Suppressor macrophage treated with lipopolysaccharide for 4 hours (primary cell): ENCODE measurements at places on chromosomes 4 and X.

GRCh38 chr4:2809610-2810180, 16.8 kb downstream of the SH3BP2 start:
- DNase-seq = no peak

- no peak for DNase-seq
Measured at GRCh38 chr4:102400898-102401297, 55.6 kb upstream of the SLC39A8 start.

- no peak for DNase-seq
Measured at GRCh38 chrX:46202733-46203514, 342.3 kb downstream of the ZNF674 start.

DNA sequence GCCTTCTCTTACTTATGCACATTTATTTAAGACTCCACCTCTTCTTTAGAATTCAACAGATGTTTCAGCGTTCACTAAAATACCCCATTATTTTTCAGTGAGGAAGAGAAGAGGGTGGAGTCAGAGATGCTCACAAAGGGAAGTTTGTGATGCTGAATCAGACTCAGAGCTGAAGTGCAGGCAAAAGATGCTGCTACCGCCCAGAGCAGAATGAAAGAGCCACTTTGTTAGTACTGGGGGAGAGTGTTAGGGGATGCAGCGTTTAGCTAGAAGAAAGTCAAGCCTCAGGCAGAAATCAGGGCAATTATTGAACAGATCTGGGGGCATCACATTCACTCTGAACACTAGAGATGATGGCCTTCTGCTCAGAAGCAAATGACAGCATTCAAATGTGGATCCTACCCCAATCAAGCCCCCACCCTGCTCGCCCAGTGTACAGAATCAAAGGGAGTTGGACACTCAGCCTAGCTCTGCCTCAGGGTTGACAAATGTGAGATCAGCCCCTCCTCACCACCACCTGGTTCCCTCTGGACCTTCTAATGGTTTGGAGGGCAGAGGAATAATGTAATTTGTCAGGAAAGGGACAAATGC, 138.3 kb downstream of the UNC5C start:
- DNase-seq = no peak

- no peak for DNase-seq
Measured at GRCh38 chrX:16469870-16470269, 180.1 kb upstream of the S100G start.

DNA sequence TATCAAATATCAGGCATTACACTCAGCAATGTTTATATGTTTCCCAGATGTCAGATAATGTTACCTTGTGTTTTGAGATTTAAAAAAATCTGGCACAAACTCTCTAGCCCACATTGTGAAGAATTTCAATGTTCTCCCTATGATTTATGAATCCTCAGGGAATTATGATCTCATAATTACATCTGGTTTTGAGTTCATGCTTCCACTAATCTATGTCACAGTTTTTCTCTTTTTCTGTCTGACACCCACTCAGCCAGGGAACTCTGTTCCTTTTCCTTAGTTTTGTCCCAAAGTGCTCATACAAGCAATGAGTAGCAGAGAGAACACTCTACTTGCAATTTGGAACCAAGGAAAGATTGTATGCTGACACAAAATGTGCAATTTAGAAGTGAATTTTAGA, 212.1 kb upstream of the POF1B start:
- no peak for DNase-seq

- peak; percentile 70 for DNase-seq
Measured at GRCh38 chr4:169410839-169411770, 140.3 kb upstream of the SH3RF1 start.

DNA sequence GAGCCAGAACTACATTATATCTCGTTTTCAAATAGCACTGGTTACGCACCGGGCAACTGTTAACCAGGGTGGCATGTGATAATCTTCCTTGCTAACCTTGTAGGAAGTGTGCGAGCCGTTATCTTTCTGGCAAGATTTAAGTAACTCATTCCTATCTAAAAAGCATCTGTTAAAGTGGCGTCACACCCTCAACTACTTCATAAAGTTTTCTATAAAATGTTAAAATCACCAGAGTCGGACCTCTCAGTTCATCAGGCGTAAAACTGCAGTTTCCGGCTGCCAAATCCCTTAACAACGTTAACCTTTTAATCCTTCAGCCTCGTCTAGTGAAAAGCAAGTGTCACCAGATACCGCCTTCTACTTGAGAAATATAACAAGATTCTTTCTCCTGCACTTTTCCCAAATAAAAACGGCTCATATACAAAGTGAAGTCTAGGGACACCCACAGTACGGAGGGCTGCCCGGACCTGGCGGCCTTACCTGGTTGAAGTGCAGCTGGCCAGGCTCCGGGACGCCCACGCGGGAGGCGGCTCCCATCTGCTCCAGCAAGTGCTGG, 1.2 kb downstream of the SLC39A8 start:
- DNase-seq = peak; percentile 18

- peak; percentile 67 for DNase-seq
Measured at GRCh38 chrX:154541896-154542722, 4.5 kb downstream of the G6PD start.

- peak; percentile 61 for DNase-seq
Measured at GRCh38 chr4:89368861-89369260, 61.3 kb upstream of the GPRIN3 start.

DNA sequence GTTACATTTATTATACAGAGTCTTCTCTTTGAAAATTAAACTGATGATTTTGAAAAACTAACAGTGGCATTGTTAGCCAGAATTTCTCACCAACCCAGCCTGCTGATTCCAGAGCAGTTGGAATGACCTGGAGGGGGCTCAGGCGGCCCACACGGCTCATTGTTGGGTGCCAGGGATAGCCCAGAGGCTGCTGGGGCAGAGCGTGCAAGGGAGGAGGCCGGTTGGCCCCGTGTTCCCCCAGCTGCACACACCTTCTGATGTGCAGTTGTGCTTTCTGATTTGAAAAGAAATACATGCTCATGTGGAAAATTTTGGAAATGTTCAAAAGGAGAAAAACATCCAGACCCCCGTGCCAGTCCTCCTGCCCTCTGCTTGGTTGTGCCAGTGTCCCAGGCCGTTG, 20.6 kb downstream of the WFS1 start:
- no peak for DNase-seq

DNA sequence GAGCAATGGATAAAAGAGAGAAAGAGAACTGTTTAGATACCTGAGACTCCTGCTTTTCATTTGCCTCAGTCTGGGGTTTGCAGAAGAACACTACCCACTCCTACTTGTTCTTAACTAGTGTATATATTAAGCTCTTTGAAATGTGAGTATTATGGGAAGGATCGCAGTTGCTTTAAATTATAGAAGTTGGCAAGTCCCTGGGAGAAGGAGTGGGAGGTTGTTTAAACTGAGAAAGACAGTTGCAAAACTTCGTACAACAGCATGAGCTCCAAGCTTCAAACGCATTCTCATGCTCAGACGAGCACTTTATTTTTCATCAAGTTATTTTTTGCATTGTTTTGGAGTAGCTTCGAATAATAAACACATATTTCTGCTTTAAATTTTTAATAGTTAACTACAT, 88.1 kb upstream of the C1QTNF7 start:
- DNase-seq = no peak

DNA sequence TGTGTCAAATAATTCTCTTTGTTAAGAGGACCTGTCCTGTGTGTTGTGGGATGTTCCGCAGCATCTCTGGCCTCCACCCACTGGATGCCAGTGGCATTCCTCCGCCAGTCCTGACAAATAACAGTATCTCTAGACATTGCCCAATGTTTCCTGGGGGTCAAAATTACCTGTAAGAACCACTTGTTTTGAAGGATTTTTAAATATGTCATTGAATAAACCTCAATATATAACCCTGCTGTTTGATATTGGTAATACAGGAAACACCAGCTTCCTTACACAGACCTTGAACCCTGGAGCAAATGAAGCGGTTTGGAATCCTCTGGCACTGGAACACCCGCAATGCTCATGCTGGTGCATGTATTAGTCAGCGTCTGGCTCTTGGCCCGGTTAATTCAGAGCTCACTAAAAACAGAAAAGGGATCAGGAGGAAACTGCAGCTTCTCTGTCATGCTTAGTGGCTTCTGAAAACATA, 101.3 kb downstream of the TBL1X start:
- peak; percentile 19 for DNase-seq

DNA sequence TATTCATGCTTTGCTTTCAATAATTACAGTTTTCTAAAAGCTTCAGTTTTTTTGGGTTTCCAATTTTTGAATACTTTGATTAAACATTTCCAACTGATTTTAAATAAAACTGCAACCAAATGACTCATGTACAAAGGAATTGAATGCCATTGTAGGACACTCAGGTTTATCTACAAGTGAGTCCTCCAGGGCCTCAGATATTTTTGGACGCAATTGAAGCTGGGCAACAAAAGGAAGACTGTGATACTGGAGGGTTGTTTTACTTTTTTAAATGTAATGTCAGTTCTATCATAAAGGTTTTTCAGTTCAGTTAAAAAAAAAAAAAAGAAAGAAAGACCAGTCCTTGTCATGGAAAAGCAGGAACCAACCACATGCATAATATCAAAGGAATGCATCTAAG, 64.2 kb downstream of the MAGEA10 start:
- no peak for DNase-seq

- DNase-seq = no peak
Measured at GRCh38 chr4:182225257-182225852, 17.8 kb upstream of the TENM3 start.

DNA sequence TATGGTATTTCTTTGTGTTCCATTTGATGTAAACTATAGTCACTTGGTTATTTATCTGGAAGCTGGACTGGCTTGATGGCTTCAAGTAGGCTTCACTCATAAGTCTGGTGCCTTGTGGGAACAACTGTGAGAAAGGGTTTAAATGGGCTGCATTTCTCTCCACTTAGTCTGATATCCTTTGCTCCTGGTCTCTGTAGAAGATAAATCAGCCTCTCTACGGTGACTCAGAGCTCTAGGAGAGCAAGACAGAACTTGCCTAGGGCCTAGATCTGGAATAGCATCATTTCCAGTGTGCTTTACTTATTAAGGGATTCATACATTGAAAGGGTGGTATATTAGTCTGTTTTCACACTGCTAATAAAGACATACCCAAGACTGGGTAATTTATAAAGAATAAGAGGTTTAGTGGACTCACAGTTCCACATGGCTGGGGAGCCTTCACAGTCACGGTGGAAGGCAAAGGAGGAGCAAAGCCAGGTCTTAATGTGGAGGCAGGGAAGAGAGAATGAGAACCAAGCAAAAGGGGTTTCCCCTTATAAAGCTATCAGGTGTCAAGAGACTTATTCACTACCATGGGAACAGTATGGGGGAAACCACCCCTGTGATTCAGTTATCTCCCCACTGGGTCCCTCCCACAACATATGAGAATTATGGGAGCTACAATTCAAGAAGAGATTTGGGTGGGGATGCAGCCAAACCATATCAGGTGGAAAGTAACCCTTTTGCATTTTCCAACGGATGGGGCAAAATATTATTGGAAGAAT, 1746.4 kb upstream of the PCDH7 start:
- DNase-seq = no peak

- DNase-seq = no peak
Measured at GRCh38 chr4:72817012-72817411, 248.0 kb upstream of the ADAMTS3 start.

DNA sequence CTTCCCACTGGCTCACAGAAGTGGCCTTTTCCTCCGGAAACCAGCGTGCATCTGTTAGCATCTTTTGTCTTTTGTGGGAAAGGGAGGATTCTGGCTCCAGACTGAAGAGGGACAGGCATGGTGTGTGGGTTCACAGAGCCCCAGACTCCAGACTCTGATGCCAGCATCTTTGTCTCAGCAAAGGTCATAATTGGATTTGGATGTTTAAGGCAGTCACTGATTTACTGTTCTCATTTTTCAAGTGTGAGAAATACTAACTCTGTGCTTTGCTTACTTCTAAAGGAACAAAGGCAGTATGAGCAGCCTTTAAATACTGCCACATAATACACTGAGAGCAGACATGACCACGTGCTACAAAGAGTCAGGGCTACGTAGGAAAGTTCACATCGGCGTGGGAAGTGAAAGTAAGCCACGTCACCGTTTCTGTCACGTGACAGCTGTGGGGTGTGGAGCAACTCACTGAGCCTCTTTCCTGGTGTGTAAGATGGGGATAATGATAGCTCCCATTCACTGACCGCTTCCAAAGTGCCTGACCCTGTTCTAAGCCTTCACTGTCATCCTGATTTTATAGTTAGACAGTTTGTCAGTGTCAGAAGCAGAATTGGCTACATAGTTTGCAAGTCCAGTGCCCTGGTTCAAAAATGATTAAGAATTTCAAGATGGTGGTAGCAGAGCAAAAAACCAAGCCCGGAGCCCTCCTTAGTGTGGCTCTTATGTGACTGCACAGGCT, 24.8 kb upstream of the TMSB4X start:
- DNase-seq = peak; percentile 95

- DNase-seq = no peak
Measured at GRCh38 chr4:112813790-112814189, 176.8 kb downstream of the LARP7 start.

DNA sequence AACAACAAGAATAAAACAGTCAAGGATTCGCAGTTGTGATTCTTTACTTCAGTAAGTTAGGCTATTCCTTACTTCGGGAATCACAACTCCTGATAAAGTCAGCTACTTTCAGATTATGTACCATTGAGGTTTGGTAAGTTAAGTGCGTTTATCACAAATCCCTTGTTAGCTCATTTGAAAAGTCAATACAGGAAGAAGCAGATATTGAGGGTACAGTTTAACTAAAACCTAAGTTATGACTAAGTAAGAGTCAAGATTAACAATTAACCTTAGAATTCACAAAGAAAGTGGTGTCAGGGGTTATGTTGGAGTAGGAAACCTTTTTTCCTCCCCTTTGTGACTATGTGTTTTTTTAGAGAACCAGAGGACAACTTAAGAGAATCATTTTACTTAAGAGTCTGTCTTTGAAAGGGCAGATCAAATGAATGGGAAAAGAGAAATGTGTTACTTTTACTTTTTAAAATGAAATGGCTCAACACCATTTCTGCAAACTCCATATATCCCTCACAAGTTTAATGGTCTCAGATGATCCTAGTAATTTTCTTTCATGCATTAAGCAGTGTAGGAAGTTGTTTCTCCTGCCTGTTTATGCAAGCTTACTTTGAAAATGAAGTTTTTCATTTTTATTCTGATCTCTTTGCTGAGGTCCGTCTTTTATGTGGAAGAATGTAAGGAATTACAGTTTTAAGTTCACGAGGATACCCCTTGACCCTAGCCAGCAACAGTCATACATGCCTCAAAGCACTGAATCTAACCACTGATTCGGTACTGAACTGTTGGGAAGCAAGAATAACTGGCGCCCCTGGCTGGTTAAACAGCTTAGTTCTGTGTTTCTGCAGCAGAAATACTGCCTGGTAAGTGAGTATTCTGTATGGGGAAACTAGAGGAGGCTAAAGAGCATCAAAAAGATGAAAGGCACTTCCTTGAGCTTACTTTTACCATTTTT, 211.7 kb downstream of the SLC4A4 start:
- DNase-seq = no peak

- peak; percentile 52 for DNase-seq
Measured at GRCh38 chr4:184529283-184529682, 54.9 kb upstream of the IRF2 start.

GRCh38 chrX:129613596-129613995, 41.2 kb downstream of the APLN start:
- DNase-seq = no peak

- DNase-seq = no peak
Measured at GRCh38 chr4:128168701-128169100, 107.6 kb downstream of the LARP1B start.

GRCh38 chrX:146141221-146141620, 323.6 kb downstream of the SLITRK2 start:
- DNase-seq = no peak

GRCh38 chr4:4593596-4594284, 51.9 kb upstream of the STX18 start:
- DNase-seq = no peak

- DNase-seq = no peak
Measured at GRCh38 chrX:107566604-107567262, 61.6 kb upstream of the PRPS1 start.

GRCh38 chr4:106140601-106141000, 175.4 kb downstream of the TBCK start:
- DNase-seq = no peak
